ENCODE measurements at places on chromosomes 13 and 19.
A peak's percentile ranks its signal among the peaks of the same experiment; 100 is the strongest.

DNA sequence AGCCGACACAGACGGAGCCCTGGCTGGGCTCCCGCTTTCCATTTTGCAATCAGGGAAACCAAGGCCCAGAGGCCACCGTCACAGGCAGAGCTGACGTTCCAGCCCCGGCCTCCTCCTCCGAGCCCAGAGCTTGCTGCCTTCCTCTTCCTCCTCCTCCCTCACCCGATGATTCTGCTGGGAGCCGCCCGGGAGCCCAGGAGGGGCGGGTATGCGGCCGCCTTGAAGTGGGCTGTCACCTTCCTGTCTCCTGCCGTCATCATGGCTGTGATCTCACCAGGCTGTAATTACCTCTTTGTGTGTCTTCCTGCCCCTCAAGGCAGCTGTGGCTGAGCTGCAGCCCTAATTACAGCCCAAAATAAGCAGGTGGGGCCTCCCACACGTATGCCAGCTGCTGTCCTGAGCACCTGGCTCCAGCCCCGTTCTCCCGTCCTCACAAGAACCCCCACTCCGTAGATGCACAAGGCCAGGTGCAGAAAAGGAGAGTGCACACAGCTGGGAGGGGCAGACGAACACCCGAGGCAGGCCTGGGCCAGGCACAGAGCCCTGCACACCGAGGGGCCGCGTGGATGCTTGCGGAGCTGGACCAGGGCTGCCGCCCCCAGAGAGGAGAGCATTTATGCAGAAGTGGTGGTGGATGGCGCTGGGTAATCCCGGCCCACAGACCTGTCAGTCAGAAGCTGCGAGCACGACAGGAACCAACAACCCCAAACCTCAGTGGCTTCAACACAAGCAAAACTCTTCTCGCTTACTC is 4.0 kb downstream of the TPGS1 start:
- DNase-seq, result peak; percentile 58

GRCh38 chr13:59689057-59689456 is 474.7 kb downstream of the DIAPH3 start:
- no peak for DNase-seq

GRCh38 chr19:15294561-15294990 is 37.8 kb downstream of the BRD4 start:
- no peak for DNase-seq

GRCh38 chr19:13056052-13056660 is 46.5 kb downstream of the LYL1 start:
- DNase-seq, result peak; percentile 78

DNA sequence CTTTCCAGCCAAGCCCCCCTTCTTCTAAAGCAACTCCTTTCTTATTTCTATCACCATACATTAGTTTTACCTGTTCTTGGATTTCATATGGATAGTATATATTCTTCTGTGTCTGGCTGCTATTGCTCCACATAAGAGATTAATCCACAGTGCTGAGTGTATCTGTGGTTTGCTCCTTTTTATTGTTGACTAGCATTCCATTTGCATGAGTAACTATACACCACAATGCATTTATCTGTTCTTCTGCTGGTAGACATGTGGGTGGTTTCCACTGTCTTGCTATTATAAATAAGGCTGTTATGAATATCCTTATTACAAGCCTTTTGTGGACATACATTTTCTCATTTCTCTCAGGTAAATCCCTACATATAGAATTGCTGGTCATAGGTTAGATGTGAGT is 138.2 kb downstream of the SLC7A1 start:
- DNase-seq, result no peak

- peak; percentile 99 for DNase-seq
Measured at GRCh38 chr19:39403331-39404312, 3.0 kb upstream of the ZFP36 start.

DNA sequence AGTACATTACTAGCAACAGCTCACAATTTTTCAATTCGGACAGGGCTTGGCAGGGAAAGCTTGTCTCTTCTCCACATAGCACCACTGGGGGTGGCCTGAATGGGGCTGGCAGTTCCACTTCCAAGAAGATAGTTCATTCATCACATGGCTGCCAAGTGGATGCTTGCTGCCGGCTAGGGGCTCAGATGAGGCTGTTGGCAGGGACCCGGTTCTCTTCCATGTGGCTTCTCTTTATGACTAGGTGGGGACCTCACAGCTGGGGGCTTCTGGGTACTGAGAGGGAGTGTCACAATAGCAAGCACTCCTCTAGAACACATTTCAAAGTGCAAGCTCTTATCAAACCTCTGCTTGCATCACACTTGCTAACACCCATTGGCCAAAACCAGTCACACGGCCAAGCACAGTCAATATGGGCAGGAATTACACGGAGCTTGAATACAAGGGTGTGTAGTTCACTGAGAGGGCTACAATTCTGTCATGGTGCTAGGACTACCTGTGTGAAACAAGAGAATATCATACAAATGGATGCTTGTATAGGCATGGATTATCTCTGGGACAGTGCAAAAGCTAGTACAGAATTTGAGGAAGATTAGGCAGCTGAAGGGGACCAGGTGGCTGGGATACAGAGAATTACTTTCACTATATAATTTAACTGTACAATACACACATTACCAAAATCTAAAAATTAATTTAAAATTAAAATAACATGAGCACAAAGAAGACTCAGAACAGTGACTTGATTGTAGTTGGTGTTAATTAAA is 32.3 kb downstream of the ATP7B start:
- DNase-seq, result no peak

- peak; percentile 77 for DNase-seq
Measured at GRCh38 chr19:35142606-35143230, 337 bp upstream of the FXYD7 start.

DNA sequence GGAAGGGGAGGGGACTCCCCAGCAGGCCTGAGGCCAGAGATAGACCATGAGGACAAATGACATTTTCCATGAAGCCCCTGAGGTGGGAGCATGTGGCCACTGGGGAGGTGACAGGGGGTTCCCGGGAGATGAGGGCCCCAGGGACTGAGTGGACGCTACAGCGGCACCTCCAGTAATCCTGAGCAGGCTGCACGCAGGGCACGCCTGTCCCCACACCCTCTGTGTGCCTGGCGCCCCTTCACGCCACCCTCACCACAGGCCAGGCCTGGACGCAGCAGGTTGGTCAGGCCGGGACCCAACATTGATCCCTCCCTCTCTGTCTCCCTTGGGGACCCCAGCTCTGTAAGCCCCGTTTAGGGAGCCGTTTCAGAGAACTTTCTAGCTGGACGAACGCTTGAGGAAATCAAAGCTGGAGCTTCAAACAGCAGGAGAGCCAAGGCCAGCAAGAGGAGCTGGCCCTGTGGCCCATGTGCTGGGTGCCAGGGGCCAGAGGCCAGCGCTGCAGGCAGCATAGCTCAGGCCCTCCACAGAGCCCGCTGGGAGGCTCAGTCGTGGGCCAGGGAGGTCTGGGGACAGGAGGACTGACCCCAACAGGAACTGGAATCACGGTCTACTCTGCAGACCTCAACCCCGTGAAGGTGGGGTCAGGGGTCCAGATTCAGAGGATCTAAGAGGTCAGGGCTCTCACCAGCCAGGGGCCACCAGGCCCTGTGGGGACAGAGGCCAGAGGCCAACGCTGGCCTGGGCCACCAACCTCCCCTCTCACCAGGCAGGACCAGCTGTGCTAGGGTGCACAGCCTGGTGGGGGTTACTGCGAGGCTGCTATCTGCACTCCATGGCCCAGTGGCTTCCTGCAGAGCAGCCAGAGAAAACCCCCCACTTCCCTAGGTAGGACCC is 14.6 kb downstream of the LSM4 start:
- DNase-seq, result no peak

DNA sequence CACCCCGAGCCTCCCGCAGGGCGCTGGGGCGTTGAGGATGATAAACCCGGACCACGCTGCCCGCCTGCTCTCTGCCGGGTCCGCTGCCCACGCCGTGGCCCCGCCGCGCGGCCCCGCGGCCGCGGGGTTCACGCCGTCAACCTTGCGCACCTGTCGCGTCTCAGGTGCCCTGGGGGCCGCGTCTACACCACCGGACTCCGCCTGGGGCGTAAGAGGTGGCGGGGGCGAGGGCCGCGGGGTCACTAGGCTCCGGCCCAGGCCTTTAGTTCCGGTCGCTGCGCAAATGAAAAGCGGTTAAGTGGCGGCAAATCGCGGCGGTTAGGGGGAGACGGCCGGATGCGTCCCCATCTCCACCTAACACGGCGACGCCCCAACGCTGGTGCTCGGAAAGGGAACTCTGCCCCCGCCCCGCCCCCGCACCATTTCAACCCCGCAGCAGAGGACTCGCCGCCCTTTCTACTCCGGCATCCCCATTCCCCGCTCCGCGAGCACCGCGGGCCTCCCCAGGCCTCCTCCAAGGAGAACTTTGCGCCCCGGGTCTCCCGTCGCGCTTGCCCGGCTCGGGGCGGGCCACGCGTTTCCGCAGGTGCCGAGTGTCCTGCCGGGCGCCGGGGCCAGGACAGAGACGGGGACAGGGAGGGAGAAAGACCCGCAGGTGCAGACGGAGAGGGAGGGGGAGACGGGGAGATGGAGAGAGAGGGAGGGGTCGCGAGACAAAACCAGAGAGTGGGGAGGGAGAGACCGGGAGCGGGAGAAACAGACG is 4.3 kb downstream of the ONECUT3 start:
- DNase-seq, result no peak

GRCh38 chr13:100244431-100244830 is 155.5 kb downstream of the PCCA start:
- DNase-seq, result no peak

- DNase-seq, result no peak
Measured at GRCh38 chr19:48656840-48657474, 11.0 kb upstream of the CA11 start.

All from sciatic nerve (tissue), 2 donors.